ENCODE measurements at places on chromosomes 7 and 10. TPM values are rescaled to one million over a fixed set of nuclear protein-coding genes. Genes with fewer than 3 reads are reported as not detected.

The NOS3 gene
- total RNA-seq, result 4.9 TPM

The MGMT gene
- 28.5 TPM for total RNA-seq

The MYPN gene
- total RNA-seq, result 69.2 TPM

The NKX1-2 gene
- total RNA-seq, result not detected

The DRGX gene
- not detected for total RNA-seq

The JCAD gene
- total RNA-seq, result 33.4 TPM

The PDZD7 gene
- 1.2 TPM for total RNA-seq

The ZNF783 gene
- total RNA-seq, result 11.8 TPM

DNA sequence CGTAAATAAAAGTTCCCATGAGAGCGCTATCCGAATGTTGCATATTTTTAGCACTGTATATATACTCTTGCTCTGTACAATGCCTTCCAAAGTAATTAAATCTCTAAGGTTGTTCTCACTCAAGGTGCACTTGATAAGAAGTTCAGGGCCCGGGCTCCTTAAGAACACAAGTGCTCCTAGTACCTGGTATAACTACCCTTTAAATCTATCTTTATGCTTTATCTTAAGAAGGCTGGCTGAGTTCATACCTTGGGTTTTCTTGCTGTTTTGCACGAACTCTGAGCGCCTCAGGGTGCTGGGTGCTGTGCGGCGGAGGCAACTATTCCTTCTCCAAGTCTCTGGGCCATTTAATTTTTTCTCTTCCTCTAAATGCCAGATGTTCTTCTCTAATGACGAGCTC lies 80.4 kb downstream of the DNMBP start:
- H3K36me3 ChIP-seq, result peaks cover 6% of the 10 kb centered on the region
- H3K4me1 ChIP-seq, result peaks cover 20% of the 10 kb centered on the region
- H3K4me3 ChIP-seq, result no peak overlapping the region
- no peak for DNase-seq

- no peak for DNase-seq
- peaks cover 4% of the 10 kb centered on the region for H3K36me3 ChIP-seq
- no peaks in the 10 kb centered on the region for H3K27me3 ChIP-seq
- H3K4me3 ChIP-seq, result no peak overlapping the region
- no peak overlapping the region for H3K27ac ChIP-seq
- H3K4me1 ChIP-seq, result no peaks in the 10 kb centered on the region
Observed at GRCh38 chr7:107534139-107534538, 29.6 kb downstream of the COG5 start.

- no peak for DNase-seq
- H3K4me1 ChIP-seq, result peaks cover 45% of the 10 kb centered on the region
- no peaks in the 10 kb centered on the region for H3K27me3 ChIP-seq
- H3K27ac ChIP-seq, result peak overlapping the region; percentile 84
- H3K4me3 ChIP-seq, result no peak overlapping the region
- H3K36me3 ChIP-seq, result no peaks in the 10 kb centered on the region
Observed at GRCh38 chr7:158816995-158817394, 12.3 kb downstream of the ESYT2 start.

DNA sequence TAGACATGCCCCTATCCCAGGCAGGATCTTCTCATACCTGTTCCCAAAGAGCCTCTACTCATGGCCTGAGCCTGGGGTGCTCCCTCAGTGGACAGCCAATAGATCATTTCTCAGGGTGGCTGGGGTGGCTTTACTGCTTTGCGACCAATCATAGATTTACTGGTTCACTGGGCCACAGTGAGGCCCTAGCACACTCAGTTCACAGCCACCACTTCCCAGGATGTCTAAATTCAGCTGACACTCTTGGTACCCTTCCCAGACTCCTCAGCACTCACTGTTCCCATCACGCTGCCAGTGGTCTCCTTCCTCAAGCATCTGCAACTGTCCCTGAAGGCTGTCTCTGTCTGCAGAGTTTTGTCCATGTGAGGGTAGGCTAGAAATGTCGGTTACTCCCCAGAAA lies 50.6 kb downstream of the ARHGAP22 start:
- no peak overlapping the region for H3K27ac ChIP-seq
- H3K27me3 ChIP-seq, result peaks cover 2% of the 10 kb centered on the region
- DNase-seq, result peak; percentile 58

DNA sequence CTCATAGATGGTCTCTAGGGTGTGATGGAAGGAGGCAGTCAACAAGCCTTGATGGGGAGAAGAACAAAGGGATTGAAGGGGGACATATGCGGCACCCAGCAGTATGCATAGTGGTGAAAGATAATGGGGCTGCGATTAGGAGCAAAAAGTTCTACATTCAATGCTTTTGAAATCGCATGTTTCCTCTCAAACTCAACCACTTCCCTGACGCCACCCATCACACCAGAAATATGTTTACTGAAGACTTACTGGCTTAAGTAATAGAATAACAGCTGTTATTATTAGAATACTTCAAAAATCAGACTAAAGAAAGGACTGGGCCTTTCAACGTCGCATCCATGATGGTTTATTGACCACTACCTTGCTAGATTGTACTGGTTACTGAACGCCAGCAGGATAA lies 31.5 kb downstream of the MKRN1 start:
- peaks cover 2% of the 10 kb centered on the region for H3K36me3 ChIP-seq
- no peaks in the 10 kb centered on the region for H3K4me1 ChIP-seq
- DNase-seq, result no peak
- no peak overlapping the region for H3K27ac ChIP-seq

DNA sequence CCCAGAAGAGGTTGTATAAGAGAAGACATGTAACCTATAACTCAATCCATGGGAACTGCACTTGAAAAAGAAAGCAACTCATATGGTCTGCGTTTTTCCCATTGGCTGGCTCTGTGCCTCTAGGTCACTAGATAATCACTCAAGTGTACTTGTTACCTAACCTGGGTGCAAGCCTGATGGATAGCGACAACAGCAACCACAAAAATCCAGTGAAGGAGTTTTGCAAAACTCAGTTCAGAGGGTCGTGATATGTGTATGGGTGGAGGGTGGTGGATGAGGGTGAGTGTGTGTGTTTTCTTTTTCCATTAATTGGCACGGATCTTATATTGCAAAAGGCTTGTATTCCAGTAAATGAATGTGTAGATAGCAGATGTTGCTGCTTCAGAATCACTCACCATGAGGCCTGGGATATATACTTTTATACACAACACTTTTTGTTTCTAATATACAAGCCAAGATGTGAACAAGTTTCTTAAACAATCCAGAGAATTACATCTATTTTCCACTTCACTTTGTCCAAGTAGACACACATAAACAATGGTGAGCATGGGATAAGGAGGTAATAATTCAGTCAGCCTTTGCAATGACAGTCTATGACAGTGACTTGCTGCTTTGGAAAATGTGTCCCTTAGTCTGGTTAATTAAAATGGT lies 286.9 kb upstream of the DKK1 start:
- H3K4me3 ChIP-seq, result no peak overlapping the region
- H3K36me3 ChIP-seq, result no peaks in the 10 kb centered on the region
- peak; percentile 74 for DNase-seq
- no peak overlapping the region for H3K27ac ChIP-seq
- H3K27me3 ChIP-seq, result no peaks in the 10 kb centered on the region
- no peaks in the 10 kb centered on the region for H3K4me1 ChIP-seq

GRCh38 chr7:44959433-44959951 lies 19.3 kb downstream of the MYO1G start:
- H3K4me1 ChIP-seq, result peaks cover 10% of the 10 kb centered on the region
- H3K36me3 ChIP-seq, result no peaks in the 10 kb centered on the region
- H3K4me3 ChIP-seq, result no peak overlapping the region

DNA sequence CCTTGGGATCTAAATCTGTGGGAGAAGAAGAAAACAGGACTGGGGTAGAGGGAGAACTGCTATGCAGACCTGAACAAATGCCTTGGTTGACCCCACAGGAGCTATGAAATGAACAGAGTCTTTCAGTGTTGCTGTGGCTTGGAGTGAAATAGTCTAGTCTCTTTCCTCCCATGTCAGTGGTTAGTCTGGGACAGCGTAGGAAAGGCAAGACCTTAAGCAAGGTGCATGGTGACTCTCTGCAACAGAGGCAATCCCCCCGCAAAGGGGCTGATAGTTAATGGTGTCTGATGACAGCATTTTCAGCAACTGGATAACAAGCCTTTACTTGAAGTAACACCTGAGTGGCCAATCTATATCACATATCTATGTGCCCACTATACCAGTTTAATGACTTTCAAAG lies 62.3 kb downstream of the ARL4A start:
- no peak overlapping the region for H3K27ac ChIP-seq
- DNase-seq, result no peak
- no peaks in the 10 kb centered on the region for H3K4me1 ChIP-seq

GRCh38 chr7:155226261-155227003 lies 71.2 kb upstream of the INSIG1 start:
- peaks cover 58% of the 10 kb centered on the region for H3K4me1 ChIP-seq
- no peak for DNase-seq
- no peak overlapping the region for H3K27ac ChIP-seq
- H3K36me3 ChIP-seq, result no peaks in the 10 kb centered on the region

GRCh38 chr10:113569576-113569975 lies 16.7 kb downstream of the HABP2 start:
- no peaks in the 10 kb centered on the region for H3K27me3 ChIP-seq
- H3K27ac ChIP-seq, result no peak overlapping the region
- no peaks in the 10 kb centered on the region for H3K36me3 ChIP-seq
- H3K4me3 ChIP-seq, result no peak overlapping the region

DNA sequence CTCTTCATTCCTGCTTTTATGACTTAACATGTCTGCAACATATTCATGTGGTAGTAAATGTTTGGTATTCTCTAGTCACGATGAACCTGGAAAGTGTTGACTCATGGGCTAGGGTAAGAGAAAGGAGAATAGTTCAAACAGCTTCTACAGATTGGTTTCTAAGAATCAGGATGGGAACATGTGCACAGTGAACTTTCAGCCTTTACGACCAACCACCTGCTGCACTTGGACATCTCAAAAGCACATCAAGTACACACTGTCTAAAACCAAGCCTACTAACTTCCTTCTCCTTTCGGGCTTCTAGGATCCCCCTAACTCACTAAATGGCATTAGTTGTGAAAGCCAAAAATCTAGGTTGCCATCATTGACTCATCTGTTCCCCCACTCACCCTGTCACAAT lies 85.5 kb downstream of the CUL2 start:
- peaks cover 4% of the 10 kb centered on the region for H3K36me3 ChIP-seq
- H3K4me3 ChIP-seq, result no peak overlapping the region
- no peaks in the 10 kb centered on the region for H3K4me1 ChIP-seq
- H3K27me3 ChIP-seq, result no peaks in the 10 kb centered on the region
- no peak for DNase-seq

DNA sequence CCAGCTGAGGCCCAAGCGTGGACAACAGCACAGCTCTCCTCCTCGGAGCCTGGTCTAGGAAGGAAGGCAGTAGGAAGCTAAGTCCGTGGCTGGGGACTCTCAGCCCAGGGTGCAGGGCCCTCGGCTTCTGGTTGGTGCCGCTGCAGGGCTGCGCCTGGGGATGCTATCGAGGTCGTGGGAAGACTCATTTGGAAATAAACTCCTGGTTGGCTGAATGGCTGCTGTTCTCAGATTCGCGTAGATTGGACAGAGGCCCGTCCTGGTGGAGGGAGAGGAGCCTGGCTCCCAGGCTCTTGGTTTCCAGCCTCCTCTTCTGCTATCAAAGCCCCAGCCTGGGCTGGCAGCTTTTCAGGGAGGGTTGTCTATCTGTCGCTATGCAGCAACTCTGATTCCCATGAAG lies 152.6 kb upstream of the FZD8 start:
- no peaks in the 10 kb centered on the region for H3K36me3 ChIP-seq
- peak; percentile 46 for DNase-seq
- no peaks in the 10 kb centered on the region for H3K27me3 ChIP-seq
- peaks cover 7% of the 10 kb centered on the region for H3K4me1 ChIP-seq
- no peak overlapping the region for H3K27ac ChIP-seq

- DNase-seq, result peak; percentile 13
- no peaks in the 10 kb centered on the region for H3K4me1 ChIP-seq
- no peak overlapping the region for H3K4me3 ChIP-seq
- no peaks in the 10 kb centered on the region for H3K27me3 ChIP-seq
- H3K27ac ChIP-seq, result no peak overlapping the region
Observed at GRCh38 chr7:144776447-144776846, 59.4 kb downstream of the TPK1 start.

- no peaks in the 10 kb centered on the region for H3K27me3 ChIP-seq
- no peaks in the 10 kb centered on the region for H3K4me1 ChIP-seq
- no peak overlapping the region for H3K4me3 ChIP-seq
- no peak for DNase-seq
Observed at GRCh38 chr10:25852364-25852941, 81.6 kb upstream of the MYO3A start.

- H3K27me3 ChIP-seq, result no peaks in the 10 kb centered on the region
- no peak overlapping the region for H3K27ac ChIP-seq
- no peaks in the 10 kb centered on the region for H3K36me3 ChIP-seq
- no peak for DNase-seq
- no peak overlapping the region for H3K4me3 ChIP-seq
- H3K4me1 ChIP-seq, result peaks cover 4% of the 10 kb centered on the region
Observed at GRCh38 chr10:14294347-14295059, 36.2 kb downstream of the FRMD4A start.

DNA sequence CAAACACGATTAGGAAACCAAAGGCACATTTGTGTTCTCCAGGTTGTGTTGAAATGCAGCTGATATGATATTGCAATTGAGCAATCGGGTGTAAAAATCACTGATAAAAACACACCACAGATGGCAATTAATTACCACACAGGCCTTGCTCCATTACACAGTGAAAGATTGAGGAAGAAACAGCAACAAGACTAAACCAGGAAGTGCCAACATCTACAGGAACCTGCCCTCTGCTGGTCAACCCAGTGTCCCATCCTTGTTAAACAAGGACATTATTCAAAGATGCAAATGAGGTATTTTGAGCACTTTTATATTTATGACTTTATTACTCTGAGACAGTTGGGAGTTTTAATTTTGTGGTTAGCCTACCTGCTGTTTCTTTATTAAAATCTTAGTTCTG lies 765.6 kb upstream of the GHITM start:
- H3K36me3 ChIP-seq, result no peaks in the 10 kb centered on the region
- H3K27me3 ChIP-seq, result no peaks in the 10 kb centered on the region
- H3K4me1 ChIP-seq, result no peaks in the 10 kb centered on the region
- no peak overlapping the region for H3K4me3 ChIP-seq

DNA sequence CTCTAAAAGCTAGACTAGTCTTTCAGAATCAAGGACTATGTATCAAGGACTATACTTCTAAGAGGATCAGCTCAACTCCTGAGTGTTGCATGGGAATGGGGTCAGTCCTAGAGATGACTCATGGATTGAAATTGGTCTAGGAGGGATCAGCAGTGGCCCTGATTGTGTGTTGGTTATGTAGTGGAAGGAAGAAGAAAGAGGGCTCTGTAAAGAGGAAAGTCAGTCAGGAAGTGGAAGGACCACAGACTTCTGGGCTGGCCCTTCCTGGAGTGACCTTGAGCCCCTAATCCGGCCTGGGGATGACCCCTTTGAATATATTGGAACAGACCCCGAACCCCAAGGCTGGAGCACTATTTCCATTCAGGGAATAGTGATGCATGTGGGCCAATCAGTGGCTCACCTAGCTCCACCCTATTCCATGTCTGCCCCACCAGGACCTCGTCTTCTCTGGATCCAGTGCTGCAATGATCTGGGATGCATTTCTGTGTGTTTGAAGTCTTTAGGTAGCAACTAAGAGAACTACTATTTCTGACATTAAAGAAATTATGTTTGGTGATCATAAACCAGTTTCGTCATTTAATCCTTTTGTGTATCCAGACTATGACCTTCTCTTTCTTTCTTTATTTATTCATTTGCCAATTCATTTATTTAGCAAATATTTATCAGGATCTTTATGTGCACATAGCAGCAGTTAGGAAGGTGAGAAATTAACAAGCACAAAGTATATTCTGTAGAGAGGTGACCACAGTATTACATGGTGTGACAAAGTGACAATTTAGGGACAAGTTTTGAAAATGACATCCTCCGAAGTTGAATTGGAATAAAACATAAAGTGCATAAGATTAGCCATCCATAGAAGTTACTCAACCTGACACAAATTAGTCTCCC lies 48.6 kb upstream of the KIF5B start:
- H3K4me3 ChIP-seq, result no peak overlapping the region
- no peak overlapping the region for H3K27ac ChIP-seq
- H3K4me1 ChIP-seq, result peaks cover 2% of the 10 kb centered on the region
- no peaks in the 10 kb centered on the region for H3K27me3 ChIP-seq
- no peaks in the 10 kb centered on the region for H3K36me3 ChIP-seq
